ENCODE measurements at places on chromosomes 3 and 15. TPM values are rescaled to one million over a fixed set of nuclear protein-coding genes. Genes with fewer than 3 reads are reported as not detected.

Gene ANKRD34C
- not detected for total RNA-seq

Gene ITPR1
- total RNA-seq, result 3.6 TPM

Gene TKT
- 864 TPM for total RNA-seq

DNA sequence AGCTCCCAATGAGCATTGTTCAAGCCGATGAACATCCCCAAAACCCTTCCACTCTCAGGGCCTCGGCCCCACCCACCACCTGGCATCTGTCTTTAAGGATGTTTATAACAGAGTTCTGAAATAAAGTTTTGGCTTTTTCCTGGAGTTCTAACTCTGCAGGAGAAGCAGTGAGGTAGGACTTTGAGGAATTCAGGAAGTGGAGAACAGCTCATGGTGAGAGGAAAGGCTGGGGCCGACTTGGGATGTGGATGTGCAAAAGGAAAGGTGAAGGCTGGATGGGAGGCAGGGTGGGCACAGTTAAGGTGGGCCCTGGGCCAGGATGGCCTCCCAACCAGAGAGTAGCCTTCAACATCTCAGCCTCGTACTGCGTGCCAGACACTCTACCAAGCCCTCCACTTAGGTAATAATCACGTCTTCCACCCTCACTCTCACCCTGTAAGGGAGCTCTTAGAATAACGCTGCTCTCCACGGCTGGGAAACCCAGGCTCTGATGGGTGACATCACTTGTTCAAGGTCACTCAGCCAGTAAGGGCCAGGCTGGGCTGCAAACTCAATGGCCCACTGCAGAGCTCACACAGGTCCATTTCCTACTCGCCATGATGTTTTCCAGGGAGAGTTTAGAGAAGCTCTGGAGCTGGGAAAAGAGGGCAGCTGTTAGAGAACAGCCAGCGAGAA lies 28.5 kb downstream of the LIPC start:
- no peak for DNase-seq

DNA sequence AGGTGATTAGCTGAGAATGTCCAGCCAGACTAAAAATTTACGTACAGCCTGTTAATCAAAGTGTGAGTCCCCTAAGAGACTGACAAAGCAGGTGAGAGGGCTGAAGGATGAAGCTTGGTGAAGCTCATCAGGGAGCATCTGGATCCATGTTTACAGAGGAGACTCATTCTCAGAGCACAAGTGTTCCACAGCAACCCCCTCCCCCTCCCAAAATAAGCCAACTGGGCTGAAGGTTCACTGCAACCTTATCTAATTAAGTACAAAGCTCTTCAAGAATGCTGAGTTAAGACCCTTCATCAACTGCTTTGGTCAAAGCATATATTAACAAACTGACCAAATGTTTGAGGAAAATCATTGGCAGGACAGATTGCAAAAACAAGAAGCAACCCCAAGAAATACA lies 262.6 kb upstream of the ZNF385D start:
- DNase-seq, result no peak

GRCh38 chr3:47803480-47804025 lies 615 bp downstream of the DHX30 start:
- DNase-seq, result no peak

DNA sequence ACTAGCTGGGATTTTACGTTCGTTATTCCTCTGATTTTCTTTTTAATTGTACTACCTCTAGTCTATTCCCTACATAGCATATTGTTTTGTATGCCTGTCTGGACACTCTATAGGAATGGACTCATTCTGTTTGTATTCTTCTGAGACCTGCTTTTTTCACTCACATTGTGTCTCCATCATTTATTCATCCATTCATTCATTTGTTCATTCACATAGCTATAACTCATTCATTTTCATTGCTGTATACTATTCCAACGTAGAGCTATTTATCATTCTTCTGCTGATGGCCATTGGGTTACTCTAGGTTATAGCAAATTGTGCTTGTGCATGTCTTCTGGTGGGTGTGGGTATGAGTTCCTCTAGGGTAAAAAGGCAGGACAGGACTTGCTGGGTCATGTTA lies 74.0 kb upstream of the SLC6A6 start:
- no peak for DNase-seq

- DNase-seq, result peak; percentile 58
Measured at GRCh38 chr3:8970971-8971589, 7.8 kb upstream of the RAD18 start.

DNA sequence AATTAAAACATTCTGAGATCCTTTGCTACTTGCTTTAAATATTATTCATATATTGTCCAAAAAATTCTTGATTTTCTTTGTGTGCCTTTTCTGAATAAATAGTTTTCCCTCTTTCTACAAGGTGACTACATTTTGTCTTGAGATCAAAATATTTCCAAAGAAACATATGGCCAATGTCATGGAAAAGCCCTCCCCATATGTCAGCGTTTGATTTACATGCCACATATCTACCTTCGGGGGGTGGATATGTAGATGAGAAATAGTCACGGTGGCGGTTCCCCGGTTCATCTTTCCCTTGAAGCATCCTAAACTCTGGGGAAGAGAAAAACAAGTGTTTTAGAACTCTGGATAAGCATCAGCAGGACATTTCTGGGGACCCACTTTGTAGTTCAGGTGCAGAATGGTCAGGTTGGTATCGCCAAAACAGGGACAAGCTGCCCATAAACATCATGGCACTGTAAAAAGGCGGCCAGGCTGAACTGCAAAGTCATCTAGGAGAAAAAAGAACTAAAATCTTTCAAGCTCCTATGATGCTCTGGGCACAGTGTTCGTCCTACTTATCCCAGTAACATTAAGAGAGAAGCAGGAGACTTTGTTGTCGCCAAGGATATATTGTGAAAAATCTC lies 91.5 kb downstream of the MEX3B start:
- DNase-seq, result no peak

All from HT-29 (cell line).